ENCODE measurements at places on chromosomes 2 and 18.

- ATAC-seq, result no peak
Observed at GRCh38 chr2:158128168-158128973, 26.7 kb downstream of the UPP2 start.

DNA sequence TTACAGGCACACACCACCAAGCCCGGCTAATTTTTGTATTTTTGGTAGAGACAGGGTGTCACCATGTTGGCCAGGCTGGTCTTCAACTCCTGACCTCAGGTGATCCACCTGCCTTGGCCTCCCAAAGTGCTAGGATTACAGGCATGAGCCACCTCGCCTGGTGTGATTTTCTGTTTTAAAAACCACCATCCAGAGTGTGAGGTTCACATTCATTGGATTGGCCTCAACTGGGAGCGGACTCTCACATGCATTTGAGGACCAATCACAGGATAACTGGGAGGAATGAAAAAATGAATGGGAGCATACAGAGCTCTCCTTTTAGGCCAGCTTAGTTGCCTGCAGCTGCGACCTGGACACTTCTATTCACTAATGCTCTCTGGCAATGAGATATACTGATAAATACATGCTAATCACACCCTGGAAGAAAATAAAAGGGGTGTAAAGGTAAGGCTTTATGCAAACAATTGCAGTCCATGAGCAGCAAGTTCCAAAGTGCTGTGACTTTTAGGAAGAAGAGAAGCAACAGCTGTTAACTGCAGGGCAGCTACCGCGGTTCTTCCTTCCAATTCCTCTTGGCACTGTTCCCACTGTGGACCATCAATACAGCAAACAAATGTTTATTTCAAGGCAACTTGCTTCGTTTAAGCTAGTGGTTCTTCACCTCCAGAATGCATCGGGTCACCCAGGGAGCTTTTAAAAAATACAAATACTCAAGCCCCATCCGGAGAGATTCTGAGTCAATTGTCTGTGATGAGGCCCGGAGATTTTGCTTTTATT, 49.5 kb upstream of the FZD5 start:
- no peak for ATAC-seq

DNA sequence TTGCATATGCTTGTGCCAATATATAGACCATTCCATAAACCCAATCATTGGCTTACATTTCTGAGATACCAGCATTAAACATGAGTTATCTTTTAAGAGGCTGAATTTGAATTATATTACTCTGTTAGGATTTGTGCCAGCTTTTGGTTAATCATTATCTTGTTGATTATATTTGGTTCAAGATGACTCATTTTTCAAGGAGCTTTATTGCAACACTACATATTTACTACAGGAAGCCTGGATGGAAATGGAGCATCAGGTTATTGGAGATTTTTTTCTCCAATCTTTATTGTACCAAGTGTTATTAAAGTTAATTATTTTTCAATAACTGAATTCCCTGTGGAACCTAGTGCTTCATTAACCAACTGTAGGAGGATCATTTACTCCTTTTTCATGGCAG, 26.4 kb downstream of the EML4 start:
- no peak for ATAC-seq

DNA sequence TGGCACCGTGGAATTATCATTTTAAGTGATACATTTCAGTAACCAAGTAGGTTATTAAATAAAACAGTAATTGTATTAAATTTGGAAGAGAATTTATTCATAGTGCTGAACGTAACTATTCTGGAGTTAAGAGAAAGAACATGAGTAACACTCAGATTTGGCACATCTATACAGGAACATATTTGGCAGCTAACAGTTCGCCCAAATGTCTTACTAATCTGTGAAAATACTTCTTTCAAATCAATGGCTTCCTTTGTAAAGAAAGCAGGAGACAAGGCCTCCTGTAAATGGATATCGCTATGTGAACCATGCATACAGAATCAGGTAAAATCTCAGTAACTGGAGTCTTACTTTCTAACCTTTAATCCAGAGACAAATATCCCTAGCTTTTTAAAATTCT, 64.4 kb downstream of the ZNF516 start:
- no peak for ATAC-seq

DNA sequence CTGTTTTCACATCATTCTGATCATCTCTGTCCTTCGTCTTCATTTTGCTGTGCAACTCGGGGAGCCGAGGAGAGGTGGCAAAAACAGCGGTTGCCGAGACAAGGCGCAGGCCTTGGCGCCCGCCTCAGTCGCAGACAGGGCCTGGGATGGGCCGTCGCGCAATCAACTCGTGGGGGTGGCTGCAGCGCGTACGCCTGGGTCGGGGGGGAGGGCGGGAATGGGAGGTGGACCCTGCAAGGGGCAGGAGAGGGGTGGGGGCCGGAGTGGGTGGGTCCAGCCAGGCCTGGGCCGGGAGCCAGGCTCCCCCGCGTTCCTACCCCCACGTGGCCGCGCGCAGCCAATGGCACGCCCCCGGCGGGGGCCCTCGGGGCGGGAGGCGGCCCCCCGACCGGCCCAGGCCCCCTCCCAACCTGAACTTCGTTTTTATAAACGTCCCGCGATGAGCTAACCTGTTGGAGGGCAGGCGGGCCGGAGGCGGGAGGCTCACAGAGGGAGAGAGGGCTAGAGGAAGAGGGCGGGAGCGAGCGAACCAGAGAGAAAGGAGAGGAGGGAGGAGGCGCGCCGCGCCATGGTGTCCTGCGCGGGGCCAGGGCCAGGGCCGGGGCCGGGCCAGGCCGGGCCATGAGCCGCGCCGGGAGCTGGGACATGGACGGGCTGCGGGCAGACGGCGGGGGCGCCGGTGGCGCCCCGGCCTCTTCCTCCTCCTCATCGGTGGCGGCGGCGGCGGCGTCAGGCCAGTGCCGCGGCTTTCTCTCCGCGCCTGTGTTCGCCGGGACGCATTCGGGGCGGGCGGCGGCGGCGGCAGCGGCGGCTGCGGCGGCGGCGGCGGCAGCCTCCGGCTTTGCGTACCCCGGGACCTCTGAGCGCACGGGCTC, at the start of gene HOXD13:
TSS of gene HOXD13 (plus strand) at position 452 of the 875 bp plus-strand sequence. CDS start at position 622, 170 bp downstream.
- ATAC-seq, result peak; percentile 24

GRCh38 chr2:99376254-99376864, 39.2 kb downstream of the EIF5B start:
- ATAC-seq, result no peak

DNA sequence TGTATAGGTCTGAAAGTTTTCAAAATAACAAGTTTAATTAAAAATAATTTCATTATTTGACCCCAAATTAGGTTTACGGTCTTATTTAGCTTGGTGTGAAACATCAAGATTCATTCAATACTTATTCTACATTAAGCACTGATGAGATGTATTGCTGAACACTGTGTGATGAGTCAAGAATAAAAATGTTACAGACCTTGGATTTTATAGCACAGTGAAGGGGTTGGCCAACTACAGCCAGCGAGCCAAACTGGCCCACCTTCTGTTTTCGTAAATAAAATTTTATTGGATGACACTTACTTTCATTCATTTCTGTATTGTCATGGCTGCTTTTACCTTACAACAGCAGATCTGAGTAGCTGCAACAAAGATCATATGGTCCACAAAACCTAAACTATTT, 8.3 kb downstream of the PPP4R1 start:
- no peak for ATAC-seq

- ATAC-seq, result no peak
Observed at GRCh38 chr18:6060149-6060548, 164.8 kb upstream of the TMEM200C start.

DNA sequence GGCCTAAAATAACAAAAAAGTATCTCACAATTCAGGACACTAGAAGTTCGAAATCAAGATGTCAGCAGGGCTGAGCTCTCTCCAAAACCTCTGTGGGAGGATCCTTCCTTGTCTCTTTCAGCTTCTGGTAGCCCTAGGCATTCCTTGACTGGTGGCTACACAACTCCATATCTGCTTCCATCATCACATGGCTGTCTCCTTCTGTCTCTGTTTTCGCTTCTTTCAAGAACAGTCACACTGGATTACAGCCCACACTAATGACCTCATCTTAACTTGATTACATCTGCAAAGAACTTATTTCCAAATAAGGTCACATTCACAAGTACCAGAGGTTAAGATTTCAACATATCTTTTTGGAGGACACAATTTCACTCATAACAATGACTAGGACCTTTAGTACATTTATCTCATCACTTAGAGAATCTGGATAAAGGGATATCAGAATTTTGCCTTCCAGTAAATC, 275.2 kb downstream of the IRS1 start:
- no peak for ATAC-seq

DNA sequence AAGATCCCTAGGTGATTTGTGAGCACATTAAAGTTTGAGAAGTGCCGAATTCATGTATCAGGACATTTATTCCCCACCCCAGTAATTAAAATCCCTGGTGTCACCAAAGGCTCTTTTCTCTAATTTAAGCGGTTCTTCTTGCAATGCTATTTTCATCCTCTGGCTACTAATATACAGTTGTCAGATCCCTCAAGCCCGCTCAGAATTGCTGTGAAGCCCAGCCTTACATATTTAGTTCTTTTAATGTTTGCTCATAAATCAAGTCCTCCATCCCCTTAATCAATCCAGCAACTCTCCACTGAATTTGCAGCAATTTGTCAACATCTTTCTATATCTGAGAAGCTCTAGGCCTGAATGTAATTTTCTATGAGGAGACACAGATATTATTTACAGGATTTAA, 437.9 kb downstream of the PIK3C3 start:
- no peak for ATAC-seq

- peak; percentile 19 for ATAC-seq
Observed at GRCh38 chr2:240482141-240482540, 46.7 kb downstream of the GPC1 start.

GRCh38 chr18:8695932-8696517, 9.3 kb upstream of the MTCL1 start:
- ATAC-seq, result peak; percentile 13

- no peak for ATAC-seq
Observed at GRCh38 chr2:215571689-215572088, 135.8 kb upstream of the FN1 start.

- no peak for ATAC-seq
Observed at GRCh38 chr2:70992945-70993853, 1.5 kb downstream of the TEX261 start.

DNA sequence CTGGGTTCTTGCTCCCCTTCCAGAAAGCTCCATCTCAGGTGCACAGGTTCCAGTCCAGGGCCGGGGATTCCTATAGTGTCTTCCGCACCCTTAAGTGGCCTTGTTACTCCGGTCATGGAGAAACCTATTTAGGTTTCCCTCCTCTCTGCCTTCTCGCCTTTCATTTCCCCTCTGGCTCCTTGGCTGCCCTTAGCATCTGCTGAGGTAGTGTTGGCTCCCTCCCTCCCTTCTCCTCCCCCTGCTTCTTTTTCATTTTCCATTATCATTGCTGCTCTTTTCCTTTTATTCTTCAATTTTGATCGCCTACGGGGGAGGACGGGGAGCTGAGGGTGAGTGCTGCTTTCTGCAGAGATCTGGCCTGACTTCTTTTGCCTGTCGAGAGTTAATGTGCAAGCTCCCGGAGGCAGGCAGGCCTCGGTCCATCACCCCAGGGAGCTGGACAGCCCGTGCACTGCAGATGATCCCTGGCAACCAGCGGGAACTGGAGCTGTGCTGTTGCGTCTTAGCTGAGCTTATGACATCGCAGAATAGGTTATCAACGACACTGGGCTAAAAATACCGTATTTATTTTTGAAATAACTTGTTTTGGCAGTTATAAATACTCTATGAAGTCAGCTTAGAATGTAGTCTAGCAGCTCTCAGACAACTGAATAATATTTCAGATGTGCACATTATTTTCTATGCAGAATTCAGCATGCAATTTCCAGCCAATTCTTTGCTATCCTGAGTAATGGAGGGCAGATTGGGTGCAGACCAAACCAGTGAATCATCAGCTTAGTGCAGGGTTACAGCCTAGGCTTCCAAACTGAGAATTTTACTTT, 141.9 kb downstream of the SLC4A3 start:
- peak; percentile 28 for ATAC-seq

DNA sequence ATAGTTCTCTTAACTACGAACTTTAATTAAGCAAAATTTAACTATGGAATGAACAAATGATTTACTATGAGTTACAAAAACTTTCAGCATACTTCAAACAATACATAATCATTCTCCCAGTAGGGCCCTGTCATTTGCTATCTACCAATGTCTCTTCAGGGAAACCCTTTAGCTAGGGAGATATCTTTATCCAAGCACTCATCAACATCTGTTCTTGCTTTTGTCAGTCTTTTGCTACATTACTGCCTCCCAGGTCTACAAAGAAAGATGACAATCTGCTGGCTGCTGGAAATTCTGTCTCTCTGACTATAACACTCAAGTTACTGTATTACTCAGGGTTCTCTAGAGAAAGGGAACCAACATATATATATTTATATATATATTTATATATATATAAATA, 1626.3 kb upstream of the CELF4 start:
- ATAC-seq, result no peak

DNA sequence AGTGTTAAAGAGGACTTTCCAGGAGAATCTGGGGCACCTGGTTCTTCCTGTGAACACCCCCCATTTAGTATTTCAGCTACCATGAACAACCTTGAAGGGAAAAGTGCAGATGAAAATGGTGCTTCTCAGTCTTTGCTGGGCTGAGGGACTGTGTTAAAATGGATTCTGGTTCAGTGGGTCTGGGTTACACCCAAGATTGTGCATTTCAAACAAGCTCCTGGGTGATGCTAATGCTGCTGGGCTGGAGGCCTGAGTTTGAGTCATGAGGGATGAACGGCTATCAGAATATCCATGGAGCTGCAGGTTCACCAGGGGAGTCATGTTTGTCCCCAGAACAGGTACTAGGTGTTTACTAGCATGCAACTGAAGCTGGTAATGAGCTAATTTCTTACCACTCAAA, 24.0 kb downstream of the MRPL44 start:
- ATAC-seq, result no peak

GRCh38 chr18:11817229-11817628, 34.0 kb upstream of the CHMP1B start:
- no peak for ATAC-seq

DNA sequence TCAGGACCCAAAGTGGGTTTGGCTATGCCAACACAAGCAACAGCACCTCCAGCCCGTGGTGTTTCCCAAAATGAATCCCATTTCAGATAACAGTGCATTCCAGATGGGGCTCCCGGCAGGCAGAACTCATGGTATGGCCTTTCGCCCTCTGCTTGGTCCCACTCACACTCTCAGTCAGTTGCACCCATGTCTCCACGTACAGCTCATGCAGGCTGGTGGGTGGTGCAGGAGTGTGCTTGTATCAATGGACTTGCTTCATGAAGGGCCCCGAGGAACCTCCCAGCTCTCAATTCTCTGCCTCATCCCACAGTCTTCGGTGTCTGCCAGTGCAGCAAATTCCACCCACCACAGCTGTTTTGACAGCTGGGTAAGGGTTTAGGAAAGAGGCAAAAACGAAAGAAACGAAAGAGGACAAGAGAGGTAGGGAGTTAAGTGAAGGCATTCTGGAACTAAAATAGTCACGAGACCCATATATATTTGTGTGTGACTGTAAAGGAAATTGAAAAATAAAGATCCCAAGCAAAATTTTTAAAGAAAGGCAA, 278.1 kb downstream of the DCDC2C start:
- ATAC-seq, result no peak

- ATAC-seq, result no peak
Observed at GRCh38 chr2:47741101-47741500, 41.8 kb upstream of the MSH6 start.

GRCh38 chr2:158359846-158360245, 96.7 kb downstream of the CCDC148 start:
- ATAC-seq, result peak; percentile 35

All from esophagus mucosa (tissue), 1 donor.